ENCODE measurements at places on chromosomes 2 and 18.
A peak's percentile ranks its signal among the peaks of the same experiment; 100 is the strongest.

GRCh38 chr18:6058941-6059340, 163.6 kb upstream of the TMEM200C start:
- peak; percentile 26 for DNase-seq

GRCh38 chr2:58157754-58158153, 83.4 kb downstream of the FANCL start:
- DNase-seq, result no peak

GRCh38 chr2:134460583-134460998, 206.7 kb downstream of the MGAT5 start:
- peak; percentile 72 for DNase-seq

DNA sequence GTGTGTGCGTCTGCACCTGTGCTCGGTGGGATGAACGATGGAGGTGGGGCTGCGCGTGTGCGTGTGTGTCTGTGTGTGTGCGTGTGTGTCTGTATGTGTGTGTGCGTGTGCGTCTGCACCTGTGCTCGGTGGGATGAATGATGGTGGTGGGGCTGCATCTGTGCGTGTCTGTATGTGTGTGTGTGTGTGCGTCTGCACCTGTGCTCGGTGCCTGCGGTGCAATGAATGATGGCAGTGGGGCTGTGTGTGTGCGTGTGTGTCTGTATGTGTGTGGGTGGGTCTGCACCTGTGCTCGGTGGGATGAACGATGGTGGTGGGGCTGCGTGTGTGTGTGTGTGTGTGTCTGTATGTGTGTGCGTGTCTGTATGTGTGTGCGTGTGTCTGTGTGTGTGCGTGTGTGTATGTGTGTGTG, 48.5 kb upstream of the CTDP1 start:
- DNase-seq, result no peak

DNA sequence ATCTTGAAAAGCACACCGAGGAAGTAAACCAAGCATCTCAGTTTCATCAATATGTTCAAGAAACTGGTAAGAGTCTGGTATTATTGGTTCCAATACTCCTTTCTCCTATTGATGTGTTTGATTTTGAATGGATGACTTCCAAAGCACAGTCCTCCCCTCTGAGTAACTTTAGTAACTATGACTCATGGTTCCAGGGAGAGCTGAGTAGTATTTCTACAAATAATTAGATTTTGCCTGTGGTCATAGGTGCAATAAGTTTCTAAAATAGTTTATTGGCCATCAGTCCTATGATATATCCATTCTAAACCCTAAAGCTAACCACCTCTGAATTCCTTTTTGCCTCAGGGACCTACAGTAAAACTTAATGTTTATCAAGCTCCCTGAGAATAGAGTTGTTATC, 352.4 kb downstream of the XIRP2 start:
- DNase-seq, result peak; percentile 21

GRCh38 chr2:23007631-23008235, 377.2 kb upstream of the KLHL29 start:
- no peak for DNase-seq

GRCh38 chr2:112092286-112093041, 37.4 kb downstream of the TMEM87B start:
- peak; percentile 89 for DNase-seq

GRCh38 chr2:26477911-26478253, at the start of gene OTOF:
Gene OTOF, minus strand, starts transcription at chr2:26478124.
- DNase-seq, result peak; percentile 72

DNA sequence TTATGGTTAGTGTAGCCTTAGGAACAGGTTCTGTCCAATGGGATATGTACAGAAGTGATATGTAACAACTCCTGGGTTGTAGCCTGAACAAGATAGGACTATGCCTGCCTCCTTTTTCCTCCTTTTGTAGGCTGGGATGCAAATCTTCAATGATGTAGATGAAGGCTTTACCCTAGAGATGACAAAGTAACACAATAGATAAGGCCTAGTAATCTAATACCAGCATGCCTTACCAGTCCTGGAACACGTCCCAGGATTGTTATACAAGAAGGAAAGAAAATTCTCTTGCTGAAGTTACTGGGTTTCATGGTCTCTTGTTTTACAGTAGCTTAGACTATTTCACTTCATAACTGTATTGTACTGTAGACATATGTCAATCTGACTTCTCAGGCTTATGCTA, 192.1 kb downstream of the OTX1 start:
- DNase-seq, result no peak

DNA sequence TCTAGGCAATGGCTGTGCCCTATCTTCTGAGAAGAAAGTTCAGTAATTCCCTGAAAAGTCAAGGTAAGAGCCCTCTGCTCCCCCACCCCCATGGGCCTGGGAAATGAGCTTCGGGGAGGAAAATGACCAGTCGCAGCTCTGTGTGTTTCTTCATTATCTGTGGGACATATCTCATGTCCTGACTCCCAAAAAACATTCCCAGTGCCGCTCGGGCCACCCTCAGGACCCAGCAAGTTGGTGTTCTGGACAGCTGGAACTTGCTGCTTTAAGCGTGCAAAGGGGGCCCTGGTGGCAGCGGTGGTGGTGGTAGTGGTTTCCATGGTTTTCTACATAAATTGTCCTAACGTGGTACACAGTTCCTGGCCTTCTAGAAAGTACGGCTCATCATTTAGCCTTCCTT, 17.2 kb upstream of the PRLH start:
- DNase-seq, result no peak

DNA sequence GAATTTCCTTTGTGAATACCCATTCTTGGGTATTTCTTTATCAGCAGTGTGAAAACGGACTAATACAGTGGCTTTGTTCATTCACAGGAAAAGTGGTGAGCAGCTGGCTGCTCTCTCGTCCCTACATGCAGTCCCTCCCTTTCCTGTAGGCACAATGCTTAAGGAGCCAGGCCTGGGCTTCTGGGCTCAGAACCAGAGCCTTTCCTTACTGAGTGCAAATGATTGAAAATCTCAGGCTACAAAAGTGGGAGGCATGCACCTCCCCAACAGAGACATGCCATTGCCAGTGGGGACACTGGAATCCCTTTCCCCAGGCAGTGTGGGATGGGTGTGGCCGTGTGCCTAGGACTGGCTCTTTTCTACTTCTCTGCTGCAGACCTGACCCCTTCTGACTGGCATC, 61.3 kb downstream of the MCFD2 start:
- DNase-seq, result no peak

DNA sequence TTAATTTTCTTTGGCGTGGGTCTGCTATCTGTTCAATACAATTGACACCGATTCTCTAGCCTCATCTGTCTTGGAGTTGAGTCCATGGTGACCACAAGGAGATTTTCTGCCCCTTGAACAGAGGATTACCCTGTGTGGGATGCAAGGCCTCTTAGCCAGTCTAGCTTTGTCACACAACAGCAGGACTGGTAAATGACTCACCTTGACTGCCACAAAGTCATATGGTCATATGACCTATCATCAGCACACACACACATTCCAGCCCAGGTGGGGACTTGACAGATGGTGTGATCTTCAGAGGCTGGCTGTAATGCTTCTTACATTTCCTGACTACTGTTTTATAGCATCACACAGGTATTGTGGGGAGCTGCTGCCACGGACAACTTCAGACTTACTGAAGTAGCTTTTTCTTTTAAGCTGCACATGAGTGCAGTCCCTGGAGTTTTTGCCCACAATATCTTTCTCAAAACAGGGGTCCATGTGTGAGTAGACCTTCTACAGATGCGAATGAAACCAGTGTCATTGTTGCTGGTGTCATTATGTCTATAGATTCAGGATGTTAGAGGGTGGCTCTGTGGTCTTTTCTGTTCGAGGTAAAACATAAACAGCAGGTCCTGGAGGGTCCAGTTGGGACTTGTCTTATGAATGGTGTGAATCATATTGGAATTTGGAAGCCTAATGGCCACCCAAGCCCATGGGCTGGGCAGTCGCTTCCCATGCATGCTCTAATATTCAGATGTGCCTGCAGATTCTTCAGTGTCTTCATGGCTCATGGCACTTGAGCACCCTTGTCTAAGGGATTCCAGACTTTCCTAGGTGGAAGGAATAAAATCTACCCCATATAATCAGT, 18.6 kb upstream of the ACOXL start:
- peak; percentile 12 for DNase-seq

DNA sequence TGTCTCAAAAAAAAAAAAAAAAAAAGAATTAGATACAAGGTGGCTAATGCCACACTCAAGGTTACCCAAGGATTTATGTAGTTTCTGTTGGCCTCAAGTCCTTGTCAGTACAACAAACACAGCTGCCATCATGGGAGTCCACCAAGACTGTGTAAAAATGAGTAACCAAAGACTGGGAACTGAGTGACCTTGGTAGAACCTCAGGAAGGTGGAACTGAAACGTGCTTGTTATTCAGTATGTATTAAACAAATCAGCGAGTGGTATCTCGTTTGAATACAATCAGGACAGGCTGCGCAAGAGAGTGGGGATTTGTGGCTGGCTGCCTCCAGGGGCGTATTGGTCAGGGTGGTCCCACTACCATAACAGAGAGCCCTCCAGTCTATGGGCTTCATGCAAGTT, 1.6 kb upstream of the SFTPB start:
- DNase-seq, result no peak

DNA sequence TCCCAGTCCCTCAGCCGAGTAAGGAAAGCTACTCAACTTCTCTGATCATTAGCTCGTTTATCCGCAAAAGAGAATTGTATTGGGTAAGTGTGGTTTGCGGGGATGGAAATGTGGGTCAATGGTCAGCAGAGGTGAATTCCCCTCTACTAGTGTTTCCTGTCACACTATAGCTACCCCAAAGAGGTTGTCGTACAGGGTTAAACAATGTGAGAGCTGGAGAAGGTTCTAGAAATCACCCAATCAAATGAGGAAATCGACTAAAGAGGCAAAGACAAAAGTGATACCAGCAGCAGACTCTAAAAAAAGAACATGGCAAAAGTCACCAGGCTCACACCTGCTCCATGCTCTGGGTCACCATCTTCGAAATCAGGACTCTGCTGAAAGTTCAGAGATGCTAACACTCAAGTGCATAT, 144.7 kb upstream of the ITGA4 start:
- DNase-seq, result no peak

DNA sequence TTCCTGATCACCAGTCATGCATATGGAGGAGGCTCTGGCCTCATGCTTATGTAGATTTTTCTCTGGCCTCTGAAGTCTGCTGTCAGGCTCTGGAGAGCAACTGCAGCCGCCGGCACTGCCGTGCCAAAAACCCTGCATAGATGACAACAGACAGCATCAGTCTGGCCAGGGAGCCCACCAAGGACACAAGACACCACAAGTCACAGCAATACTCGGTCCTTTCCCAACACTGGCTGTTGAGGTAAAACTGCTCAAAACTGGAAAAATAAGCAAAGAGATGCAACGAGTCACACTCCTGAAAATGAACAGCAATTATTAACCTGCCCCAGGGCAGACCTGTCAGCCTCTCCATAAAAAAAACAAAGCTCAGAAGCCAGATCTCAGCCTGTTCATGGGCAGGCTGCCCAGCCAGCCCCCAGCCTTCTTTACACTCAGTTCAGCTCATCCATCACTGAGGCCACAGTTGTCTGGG, 186.0 kb upstream of the RAB6C start:
- DNase-seq, result no peak

- DNase-seq, result no peak
Measured at GRCh38 chr2:40165509-40165844, 286.4 kb downstream of the SLC8A1 start.

GRCh38 chr2:17148407-17149145, 369.7 kb downstream of the RAD51AP2 start:
- DNase-seq, result peak; percentile 31

GRCh38 chr2:43450617-43451016, 145.2 kb downstream of the THADA start:
- DNase-seq, result no peak
